Stimulated activated CD4-positive, alpha-beta T cell treated with anti-CD3 and anti-CD28 coated beads, Interleukin-1b, Interleukin-23, amount 100 ng/mL, for 1 hour (primary cell): ENCODE measurements at places on chromosomes 6 and 20.

DNA sequence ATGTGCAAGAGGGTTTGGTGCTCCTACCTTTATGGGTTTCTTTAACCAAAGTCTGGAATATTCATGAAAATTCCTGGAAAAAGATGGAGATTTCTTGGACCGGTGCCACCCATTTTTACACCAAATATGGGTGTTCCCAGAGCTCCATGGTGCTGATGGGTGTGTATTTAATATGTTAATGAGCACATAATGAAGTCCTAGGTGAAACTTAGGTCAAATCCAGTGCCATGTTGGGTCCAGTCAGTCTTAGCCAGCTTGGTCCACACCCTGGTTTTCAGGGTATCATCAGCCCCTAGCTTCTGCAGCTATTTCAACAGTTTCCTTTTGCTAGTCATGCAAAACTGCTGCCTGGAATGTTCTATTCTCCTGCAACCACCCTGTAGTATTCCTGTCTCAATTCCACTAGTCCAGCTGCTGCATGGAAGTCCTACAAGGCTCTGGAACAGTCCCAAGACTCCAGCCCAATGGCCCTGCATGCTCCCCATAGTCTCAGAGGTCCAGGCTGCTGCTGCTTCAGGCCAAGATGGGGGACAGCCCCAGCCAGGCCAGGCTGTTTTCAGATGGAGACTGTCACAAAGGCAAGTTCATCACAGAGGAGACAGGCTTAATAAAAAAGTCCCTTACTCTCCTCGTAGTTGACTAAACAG, 31.8 kb downstream of the CST9L start:
- DNase-seq = no peak

GRCh38 chr20:34997131-34997561, 41.5 kb downstream of the MYH7B start:
- no peak for DNase-seq

DNA sequence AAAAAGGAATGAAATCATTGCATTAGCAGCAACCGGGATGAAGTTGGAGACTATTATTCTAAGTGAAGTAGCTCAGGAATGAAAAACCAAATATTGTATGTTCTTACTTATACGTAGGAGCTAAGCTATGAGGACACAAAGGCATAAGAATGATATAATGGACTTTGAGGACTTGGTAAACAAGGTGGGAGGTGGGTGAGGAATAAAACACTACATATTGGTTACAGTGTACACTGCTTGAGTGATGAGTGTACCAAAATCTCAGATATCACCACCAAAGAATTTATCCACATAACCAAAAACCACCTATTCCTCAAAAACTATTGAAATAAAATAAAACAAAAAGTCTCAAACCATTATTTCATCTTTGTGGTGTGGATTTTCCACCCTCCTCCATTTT, 593.5 kb downstream of the TENT5A start:
- no peak for DNase-seq

DNA sequence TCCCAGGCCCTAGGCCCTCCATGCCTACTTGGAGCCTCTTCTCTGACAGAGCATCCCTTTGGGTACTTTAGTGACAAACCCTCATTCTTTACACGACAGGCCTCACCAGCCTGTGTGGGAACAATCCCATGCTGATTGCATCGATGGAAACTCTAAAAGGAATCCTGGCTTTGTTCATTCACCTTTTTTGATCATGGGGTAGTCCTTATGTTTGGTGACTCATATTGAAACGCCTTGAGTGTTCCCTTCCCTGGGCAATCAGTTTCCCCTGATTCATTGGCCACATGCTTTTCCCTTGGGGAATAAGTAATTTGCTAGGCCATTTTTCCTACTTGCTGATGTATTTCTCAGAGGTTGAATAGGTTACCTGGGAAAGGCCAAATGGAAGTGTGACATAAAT, 14.7 kb upstream of the TNFAIP3 start:
- DNase-seq = no peak

GRCh38 chr6:130365166-130366106, at the start of gene TMEM200A:
TSS of gene TMEM200A (plus strand) at chr6:130366017. CDS start at chr6:130440423, 74,406 bp downstream.
- DNase-seq = no peak

DNA sequence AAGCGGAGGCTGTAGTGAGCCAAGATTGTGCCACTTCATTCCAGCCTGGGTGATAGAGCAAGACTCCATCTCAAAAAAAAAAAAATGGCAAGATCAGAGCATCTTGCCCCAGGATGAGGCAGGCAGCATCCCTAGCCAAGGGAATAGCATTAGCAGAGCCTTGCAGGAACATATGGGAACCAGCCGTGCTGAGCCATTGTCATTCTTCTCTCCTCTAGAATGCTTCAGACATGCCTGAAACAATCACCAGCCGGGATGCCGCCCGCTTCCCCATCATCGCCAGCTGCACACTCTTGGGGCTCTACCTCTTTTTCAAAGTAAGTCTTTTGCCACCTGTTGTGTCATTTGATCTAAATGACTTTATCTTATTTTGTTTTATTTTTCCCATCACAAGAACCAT, 13.0 kb downstream of the HM13 start:
- no peak for DNase-seq

DNA sequence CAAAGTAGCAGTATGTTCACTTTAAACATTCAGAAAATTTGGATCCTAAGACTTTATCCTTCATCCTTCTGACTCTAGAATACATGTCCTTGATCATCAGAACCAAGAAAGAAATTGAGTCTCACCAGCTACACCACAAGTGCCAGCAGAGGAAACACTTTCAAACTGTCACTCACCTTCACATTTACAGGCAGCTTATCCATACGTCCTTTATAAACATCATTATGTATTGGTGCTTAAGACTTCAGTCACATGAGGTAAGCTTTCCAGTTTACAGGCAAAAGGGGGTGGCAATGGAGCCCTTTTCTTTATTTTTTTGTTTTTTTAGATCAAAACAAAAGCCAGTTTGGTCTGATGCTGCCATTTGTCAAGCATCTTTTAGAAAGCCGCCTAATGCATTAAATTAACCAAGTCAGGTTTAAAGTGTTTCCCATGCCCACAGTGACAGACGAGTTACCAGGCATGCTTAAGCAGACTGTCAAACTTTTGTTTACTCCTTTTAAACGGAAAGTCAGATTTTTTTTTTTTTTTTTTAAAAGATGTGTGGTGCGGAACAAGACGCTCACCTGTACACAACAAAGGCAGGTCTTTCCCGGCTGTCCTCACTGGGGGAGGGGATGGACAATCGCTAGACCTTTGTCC, 952 bp upstream of the BRPF3 start:
- DNase-seq = no peak

GRCh38 chr20:38228436-38228835, 32.1 kb downstream of the KIAA1755 start:
- no peak for DNase-seq

GRCh38 chr6:156881687-156882629, 104.8 kb downstream of the ARID1B start:
- no peak for DNase-seq

- no peak for DNase-seq
Measured at GRCh38 chr20:46035713-46036112, 6.7 kb downstream of the SLC12A5 start.

- DNase-seq = no peak
Measured at GRCh38 chr6:169912266-169913095, 161.1 kb downstream of the ERMARD start.

- peak; percentile 3 for DNase-seq
Measured at GRCh38 chr20:44019638-44020335, 105.1 kb downstream of the TOX2 start.

GRCh38 chr6:39590871-39591393, 134.3 kb downstream of the KIF6 start:
- DNase-seq = no peak

GRCh38 chr6:42774201-42774600, 7.7 kb upstream of the BICRAL start:
- DNase-seq = no peak

DNA sequence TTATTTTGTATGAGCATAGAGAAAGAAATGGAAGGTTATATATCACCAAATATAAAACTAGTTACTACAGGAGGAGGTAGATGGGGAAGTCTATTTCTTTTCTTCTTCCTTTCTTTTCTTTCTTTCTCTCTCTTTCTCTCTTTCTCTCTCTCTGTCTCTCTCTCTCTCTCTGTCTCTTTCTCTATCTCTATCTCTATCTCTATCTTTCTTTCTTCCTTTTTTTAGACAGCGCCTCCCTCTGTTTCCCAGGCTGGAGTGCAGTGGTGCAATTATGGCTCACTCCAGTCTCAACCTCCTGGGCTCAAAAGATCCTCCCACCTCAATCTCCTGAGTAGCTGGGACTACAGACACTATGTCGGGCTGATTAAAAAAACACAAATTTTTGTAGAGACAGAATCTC, 10.2 kb upstream of the SGK1 start:
- DNase-seq = no peak

GRCh38 chr6:106360410-106360988, at the start of gene CRYBG1:
TSS of gene CRYBG1 (plus strand) at chr6:106360717. CDS start at chr6:106360909, 192 bp downstream.
- DNase-seq = peak; percentile 18

- DNase-seq = no peak
Measured at GRCh38 chr6:85362652-85363310, 87.1 kb upstream of the NT5E start.

GRCh38 chr20:39214828-39215227, 252.7 kb downstream of the DHX35 start:
- DNase-seq = no peak

DNA sequence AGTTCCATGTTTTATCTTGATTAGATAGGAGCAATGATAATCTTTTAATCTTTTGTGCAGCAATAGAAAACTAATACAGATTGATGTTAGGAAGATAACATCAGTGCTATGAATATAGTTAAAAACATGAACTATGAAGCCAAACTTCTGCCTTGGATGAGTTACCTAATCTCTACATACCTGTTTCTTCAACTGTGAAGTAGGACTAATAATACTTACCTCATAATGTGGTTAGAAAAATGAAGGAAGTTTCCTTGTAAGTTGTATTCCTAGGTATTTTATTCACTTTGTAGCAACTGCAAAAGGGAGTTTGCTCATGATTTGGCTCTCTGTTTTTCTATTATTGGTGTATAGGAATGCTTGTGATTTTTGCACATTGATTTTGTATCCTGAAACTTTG, 111.9 kb downstream of the FRK start:
- DNase-seq = no peak

DNA sequence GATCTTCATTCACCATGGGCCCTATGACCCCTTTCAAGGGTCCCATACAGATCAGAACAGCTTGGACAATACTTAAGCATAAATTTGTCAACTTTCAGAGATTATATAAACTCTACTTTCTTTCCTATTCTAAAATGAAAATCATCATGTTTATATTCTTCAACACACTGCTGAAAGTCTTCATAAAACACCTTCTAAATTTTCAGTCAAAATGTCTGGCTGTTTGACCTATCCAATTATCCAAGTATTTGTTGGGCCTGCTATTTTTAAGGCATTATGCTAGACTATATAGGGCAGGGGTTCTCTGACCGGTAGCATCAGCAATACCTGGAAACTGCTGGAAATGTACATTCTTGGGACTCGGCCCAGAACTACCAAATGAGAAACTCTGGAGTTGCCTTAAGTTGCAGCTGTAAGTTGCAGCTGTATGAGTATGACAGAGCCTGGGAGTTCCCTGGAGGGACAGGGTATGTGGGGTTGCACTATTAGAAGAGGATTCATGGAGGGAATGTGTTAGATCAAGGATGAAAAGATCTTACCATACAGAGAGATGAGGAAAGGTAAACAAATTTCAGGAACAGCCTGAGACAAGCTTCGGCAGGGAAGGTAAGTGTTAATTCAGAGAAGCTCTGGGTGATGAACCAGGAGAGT, 293.0 kb downstream of the ADGB start:
- no peak for DNase-seq

DNA sequence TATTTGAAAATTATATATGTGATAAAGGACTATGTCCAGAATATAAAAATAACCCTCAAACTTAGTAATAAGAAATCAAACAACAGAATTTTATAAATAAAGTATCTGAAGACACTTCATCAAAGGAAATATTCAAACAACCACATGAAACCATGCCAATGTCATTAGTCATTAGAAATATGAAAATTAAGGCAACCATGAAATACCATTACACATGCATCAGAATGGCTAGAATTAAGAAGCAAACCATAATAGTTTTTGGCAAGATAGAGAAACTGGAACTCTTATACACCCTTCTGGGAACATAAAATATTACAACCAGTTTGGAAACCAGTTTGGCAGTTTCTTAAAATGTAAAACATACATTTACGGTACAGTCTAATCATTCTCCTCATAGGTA, 137.2 kb upstream of the ADGRB3 start:
- DNase-seq = no peak

DNA sequence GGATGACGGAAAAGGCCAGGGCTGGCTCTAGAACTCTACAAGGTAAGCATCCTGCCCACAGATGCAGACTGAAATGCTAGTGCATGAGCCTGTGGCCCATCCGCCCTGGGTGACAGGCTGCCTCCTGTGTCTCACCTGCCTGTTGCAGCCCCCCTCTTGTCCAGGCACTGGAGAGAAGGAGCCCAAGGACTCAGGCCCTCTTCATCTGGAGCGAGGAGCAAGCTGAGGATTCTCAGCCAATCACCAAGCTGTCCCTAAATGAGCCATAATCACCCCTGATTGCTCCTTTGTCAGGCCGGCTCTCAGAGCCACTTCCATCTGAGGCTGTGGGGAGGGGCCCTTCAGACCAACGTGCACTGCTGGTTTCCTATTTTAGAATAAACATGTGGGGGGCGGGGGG, 10.0 kb upstream of the SLC32A1 start:
- DNase-seq = no peak

DNA sequence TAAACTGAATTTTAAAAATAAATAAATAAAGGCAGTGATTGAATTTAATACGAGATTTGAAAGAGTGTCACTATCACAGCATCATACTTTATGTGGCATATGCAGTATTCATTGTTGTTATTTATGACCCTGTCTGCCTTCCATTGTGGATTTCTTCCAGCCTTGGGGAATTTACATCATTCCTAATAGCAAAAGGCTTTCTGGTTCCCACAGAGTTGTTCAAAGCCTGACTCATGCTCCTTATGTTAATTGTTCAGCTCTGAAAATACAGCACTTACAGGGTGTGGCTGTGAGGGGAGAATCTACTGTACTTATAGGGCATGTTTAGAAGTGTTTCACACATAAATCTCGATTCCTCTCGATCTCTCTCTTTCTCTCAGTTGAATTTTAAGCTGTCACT, 54.4 kb downstream of the JAG1 start:
- DNase-seq = no peak

- DNase-seq = no peak
Measured at GRCh38 chr6:31446481-31446880, 43.1 kb downstream of the MICA start.

GRCh38 chr6:130412556-130413290, 46.9 kb downstream of the TMEM200A start:
- DNase-seq = no peak

DNA sequence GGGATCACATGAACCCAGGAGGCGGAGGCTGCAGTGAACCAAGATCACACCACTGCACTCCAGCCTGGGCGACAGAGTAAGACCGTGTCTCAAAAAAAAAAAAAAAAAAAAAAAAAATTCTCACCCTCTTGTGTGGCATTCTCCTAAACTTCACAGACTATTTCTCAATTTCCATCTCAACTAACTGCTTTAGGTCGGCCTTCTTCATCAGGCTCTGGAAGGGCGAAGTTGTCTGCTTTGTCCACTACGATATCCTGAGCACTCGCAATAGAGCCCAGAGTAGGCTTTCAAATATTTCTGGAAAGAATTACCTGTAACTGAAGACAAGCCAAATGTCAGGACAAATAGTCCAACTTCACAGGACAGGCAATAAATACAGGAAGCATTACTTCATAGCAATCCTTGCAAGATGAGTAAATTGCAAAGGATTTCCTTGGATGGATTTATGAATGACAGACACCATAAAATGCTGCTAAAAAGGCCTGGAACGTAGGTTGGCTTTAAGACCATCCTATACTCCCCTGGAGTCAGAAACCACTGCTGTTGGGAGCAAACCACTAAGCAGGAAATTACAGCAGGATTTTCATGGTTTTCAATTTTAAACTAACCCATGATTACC, 116.3 kb upstream of the SLC2A12 start:
- no peak for DNase-seq
